ENCODE measurements at places on chromosomes 12 and 14.

DNA sequence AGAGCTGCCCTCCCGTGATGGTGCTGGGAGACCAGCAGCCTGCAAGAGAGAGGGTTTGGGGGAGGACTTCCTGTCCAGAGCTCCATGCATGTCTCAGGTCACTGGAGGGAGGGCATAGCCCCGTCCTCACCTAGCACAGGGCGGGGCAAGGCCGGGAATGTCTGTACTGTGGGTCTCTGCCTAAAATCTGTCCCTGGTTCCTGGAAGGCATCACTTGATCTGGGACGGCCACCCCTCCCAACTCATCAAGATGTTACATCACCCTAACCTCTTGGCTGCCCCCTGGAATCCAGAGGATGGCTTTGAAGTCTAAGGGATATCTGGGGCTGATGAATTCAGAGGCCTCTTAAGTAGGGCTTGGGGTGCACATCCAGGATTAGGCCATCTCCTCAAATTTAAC lies 37.0 kb upstream of the MEG3 start:
- no peak for DNase-seq

DNA sequence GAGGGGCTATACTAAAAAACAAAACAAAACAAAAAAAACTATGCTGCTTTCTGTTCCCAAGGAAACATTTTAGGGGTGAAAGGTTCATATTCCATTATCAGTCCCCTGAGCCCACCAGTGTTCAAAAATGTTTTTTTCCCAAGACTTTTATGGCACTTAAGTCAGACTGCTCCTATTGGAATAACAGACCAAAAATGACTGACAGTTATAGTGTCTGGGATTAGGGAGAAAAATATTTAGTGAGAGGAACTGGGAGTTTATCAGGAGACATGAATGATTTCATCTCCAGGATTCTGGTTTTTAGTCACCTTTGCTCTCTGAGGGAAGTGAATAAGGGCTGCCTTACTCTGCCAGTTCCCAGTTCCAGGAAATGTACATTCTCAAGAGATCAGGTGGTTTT lies 68.0 kb downstream of the PDE3A start:
- no peak for DNase-seq

DNA sequence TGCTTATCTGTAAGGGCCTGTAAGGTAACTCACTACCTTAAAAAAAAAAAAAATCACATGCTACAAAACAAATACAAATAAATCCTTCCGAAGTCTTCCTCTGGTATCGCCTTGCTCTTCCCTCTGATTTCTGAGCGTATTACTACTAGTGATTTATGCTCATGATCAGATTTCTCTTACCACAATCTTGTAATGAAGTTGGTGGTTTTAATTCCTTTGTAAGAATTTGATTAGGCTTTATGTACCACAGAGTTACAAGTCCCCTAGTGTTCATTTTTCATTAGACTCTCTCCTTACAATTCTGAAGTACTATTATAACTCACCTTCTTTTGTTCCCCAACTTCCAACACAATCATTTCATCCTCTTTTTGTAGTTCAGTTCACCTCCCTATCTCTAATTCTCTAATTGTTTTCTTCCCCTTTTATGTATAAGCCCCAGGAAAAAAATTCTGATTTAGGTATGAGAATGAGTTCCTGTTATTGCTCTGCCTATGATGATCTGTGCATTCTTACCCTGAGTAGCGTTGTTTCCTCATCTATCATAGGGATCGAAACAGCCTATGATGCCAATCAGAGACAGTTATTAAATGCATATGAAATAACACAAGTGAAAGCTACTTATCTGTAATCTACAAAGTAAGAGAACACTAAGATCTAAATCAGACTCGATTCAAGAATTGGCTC lies 81.5 kb downstream of the EPS8 start:
- DNase-seq, result no peak

DNA sequence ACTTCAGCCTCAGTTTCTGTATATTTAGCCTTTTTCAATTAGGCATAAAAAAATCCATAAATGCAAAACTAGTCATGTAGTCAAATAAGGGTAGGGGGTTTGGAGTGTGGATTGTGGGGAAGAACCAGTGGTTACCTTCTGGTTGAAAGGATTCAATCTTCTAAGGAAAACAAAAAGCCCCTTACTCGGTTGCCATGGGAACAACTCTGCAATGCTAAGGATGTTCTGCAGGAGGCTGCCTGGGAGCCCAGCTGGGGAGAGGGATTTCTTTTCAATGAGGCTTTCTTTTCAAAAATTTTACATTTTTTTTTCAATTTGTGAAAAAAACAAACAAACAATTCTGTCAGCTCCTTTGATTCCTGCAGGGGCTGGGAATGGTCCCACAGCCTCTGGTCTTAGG lies 67.2 kb downstream of the SLC8A3 start:
- peak; percentile 69 for DNase-seq

DNA sequence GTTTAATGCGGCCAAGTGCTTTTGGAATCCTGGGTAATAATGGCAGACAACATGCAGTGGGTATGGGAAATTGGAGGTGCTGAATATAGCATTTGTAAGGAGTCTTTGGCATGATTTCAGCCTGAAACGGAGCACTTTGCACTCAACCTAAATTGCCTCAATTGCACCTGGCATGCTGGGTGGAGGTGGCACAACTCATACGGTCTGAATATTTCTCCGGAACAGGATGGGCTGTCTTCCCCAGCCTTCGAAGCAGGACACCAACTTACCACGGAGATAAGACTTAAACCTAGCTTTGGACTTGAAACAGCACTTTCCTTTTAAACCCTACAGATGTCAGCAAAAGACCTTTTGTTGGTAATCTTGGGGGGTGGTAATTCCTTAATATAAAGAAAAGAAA lies 153.7 kb upstream of the SRRM4 start:
- DNase-seq, result no peak

- DNase-seq, result no peak
Observed at GRCh38 chr12:2092890-2093289, 40.1 kb downstream of the CACNA1C start.

DNA sequence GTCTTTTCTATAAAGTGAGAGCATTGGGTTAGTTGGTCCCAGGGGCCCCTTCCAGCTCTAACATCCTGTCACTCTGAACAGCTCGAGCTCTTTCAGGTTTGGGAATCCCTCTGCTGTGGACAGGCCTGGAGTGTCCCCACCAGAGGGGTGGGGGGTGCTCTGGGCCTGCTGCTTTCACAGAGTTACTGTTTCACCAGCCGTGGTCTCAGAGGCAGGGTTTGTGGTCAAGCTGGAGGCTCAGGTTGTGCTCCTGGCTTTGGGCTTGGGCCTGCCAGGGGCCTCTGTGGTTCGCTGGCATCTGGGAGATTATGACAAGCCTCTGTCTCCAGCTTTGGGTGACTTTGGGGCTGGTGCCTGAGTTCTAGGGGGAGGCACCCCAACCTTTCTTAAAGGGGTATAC lies 59.6 kb downstream of the FBXL14 start:
- peak; percentile 25 for DNase-seq
